Activated CD8-positive, alpha-beta T cell treated with anti-CD3 and anti-CD28 coated beads, Interleukin-2, amount 10 ng/mL, durations not matched to agents 7 days and 5 days (primary cell): ENCODE measurements at places on chromosomes 4 and X. TPM values are rescaled to one million over a fixed set of nuclear protein-coding genes. Genes with fewer than 3 reads are reported as not detected.

DNA sequence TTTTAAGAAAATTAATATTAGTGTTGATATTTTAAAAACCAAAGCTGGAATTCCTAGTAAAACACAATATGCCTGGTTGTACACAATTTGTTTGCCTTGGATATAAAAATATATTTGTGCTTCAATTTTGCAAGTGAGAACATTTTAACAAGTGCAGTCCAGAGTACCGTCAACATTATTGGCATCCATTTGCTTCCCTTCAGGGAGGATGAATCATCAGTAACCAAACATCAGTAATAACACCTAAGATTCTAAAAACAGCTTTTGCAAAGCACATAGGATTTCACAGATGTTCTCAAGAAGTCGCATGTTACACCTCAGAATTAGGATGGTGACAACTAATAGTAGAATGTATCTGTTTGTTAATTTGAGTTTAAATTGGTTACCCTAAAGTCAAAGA is 262.6 kb upstream of the BMP3 start:
- H3K36me3 ChIP-seq, result no peaks in the 10 kb centered on the region
- H3K27me3 ChIP-seq, result no peaks in the 10 kb centered on the region
- H3K27ac ChIP-seq, result no peak overlapping the region
- no peak for DNase-seq
- H3K4me3 ChIP-seq, result no peak overlapping the region
- H3K4me1 ChIP-seq, result no peaks in the 10 kb centered on the region

GRCh38 chr4:73487233-73487632 is 5.7 kb downstream of the AFM start:
- peaks cover 6% of the 10 kb centered on the region for H3K27me3 ChIP-seq
- no peak for DNase-seq
- H3K36me3 ChIP-seq, result no peaks in the 10 kb centered on the region
- no peaks in the 10 kb centered on the region for H3K4me1 ChIP-seq
- no peak overlapping the region for H3K27ac ChIP-seq

- no peaks in the 10 kb centered on the region for H3K36me3 ChIP-seq
- no peaks in the 10 kb centered on the region for H3K4me1 ChIP-seq
- H3K4me3 ChIP-seq, result no peak overlapping the region
These were observed 309.3 kb upstream of the FGF13 start for GRCh38 chrX:139020801-139021200.

- H3K4me1 ChIP-seq, result no peaks in the 10 kb centered on the region
- DNase-seq, result no peak
- no peaks in the 10 kb centered on the region for H3K27me3 ChIP-seq
- H3K27ac ChIP-seq, result no peak overlapping the region
These were observed 1197.3 kb downstream of the TECRL start for GRCh38 chr4:63211776-63212479.

The FAM13A gene
- 4.7 TPM for total RNA-seq
